Calu3 (cell line): ENCODE measurements at places on chromosomes 6 and 20. TPM values are rescaled to one million over a fixed set of nuclear protein-coding genes. Genes with fewer than 3 reads are reported as not detected.

- H3K4me1 ChIP-seq: no peaks in the 10 kb centered on the region
- H3K36me3 ChIP-seq: no peaks in the 10 kb centered on the region
- H3K4me3 ChIP-seq: no peak overlapping the region
- DNase-seq: peak; percentile 79
These were observed 7.7 kb upstream of the ZNF334 start for GRCh38 chr20:46520976-46521579.

DNA sequence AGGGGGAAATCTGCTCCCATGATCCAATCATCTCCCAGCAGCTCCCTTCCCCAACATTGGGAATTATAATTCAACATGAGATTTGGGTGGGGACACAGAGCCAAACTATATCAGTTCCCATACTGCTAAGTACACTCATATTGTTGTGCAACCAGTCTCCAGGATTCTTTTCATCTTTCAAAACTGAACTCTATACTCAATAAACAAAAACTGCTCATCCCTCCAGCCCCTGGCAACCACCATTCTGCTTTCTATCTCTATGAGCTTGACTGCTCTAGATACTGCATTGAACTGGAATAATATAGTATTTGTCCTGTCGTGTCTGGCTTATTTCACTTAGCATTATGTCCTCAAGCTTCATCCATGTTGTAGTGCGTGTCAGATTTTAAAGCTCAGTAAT is 42.9 kb downstream of the STX11 start:
- no peak for DNase-seq
- no peaks in the 10 kb centered on the region for H3K4me1 ChIP-seq
- H3K27me3 ChIP-seq: no peaks in the 10 kb centered on the region
- no peaks in the 10 kb centered on the region for H3K36me3 ChIP-seq

DNA sequence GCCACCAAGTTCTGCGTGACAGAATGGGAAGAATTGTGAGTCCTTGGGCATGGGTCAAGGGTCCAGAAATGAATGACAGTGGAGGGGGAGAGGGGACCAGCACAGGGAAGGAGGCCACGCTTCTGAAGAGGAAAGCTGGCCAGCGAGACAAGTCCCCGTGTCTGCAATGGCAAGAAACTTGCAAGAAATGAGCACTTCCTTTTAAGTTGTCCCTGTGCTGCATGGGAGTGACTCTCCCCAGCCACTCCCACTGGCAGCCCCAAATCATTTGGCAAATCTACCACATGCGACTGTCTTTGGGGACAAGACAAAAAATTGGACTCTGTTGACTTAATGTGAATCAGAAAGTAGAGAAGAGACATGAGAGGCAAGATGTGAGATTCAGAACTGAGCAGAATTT is 242.2 kb upstream of the RREB1 start:
- peaks cover 5% of the 10 kb centered on the region for H3K4me1 ChIP-seq
- H3K27ac ChIP-seq: no peak overlapping the region
- H3K27me3 ChIP-seq: no peaks in the 10 kb centered on the region
- no peak for DNase-seq

DNA sequence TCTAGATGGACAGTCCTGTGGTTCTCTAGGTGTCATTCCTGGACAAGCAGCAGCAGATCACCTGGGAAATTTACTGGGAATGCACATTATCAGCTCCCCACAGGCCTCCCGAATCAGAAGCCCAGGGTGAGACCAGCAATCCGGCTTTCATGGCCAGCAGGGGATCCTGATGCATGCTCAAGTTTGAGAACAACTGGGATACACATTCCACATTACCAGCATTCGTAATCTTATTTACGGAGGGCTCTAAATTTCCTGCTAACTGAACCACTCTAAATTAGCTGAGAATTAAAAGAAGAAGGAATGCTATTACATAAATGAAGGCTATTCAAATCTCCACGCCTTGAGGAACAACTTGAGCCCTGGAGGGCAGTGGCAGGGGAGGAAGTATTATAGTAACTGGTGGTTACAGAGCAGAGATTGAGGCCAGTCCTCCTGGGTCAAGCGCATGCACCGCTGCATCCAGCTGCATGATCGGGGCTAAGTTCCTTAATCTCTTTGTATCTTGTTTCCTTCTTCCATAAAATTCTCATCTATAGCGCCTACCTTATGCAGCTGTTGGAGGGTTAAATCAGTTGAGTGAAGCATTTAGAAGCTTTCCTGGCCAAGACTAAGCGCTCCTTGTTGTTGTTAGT is 403.7 kb downstream of the CDH26 start:
- H3K36me3 ChIP-seq: no peaks in the 10 kb centered on the region
- no peak for DNase-seq
- H3K27me3 ChIP-seq: no peaks in the 10 kb centered on the region
- no peak overlapping the region for H3K4me3 ChIP-seq

GRCh38 chr20:58891718-58892140 is 39.2 kb downstream of the GNAS start:
- H3K27ac ChIP-seq: peak overlapping the region; percentile 96
- no peaks in the 10 kb centered on the region for H3K27me3 ChIP-seq
- H3K36me3 ChIP-seq: peaks cover 93% of the 10 kb centered on the region
- DNase-seq: no peak

GRCh38 chr6:99612551-99613408 is 6.1 kb downstream of the PRDM13 start:
- no peaks in the 10 kb centered on the region for H3K4me1 ChIP-seq
- H3K36me3 ChIP-seq: peaks cover 14% of the 10 kb centered on the region
- H3K4me3 ChIP-seq: peak overlapping the region; percentile 95

DNA sequence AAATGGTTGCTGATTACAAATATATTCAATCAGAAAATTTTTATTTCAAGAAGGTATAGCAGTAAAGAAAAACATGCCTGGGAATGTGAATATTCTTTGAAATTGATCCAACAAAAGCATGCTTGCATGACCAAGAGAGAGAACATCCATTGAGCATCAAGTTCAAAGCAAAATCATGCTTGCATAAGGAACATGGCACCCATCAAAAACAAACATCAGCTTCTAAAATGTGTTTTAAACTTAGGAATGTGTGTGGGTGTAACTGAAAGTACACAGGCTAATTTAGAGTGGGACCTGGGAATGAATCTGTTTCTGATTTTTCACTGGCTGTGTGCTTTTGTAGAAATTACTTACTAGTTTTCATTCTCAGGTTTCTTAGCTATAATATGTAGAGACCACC is 5.6 kb downstream of the SLC17A5 start:
- H3K27ac ChIP-seq: no peak overlapping the region
- H3K27me3 ChIP-seq: no peaks in the 10 kb centered on the region
- H3K4me3 ChIP-seq: no peak overlapping the region
- peaks cover 27% of the 10 kb centered on the region for H3K36me3 ChIP-seq
- DNase-seq: no peak

- no peak overlapping the region for H3K27ac ChIP-seq
- DNase-seq: no peak
- no peak overlapping the region for H3K4me3 ChIP-seq
- H3K36me3 ChIP-seq: peaks cover 5% of the 10 kb centered on the region
These were observed 33.8 kb downstream of the TOMM6 start for GRCh38 chr6:41821266-41821665.

- H3K27ac ChIP-seq: no peak overlapping the region
- H3K36me3 ChIP-seq: no peaks in the 10 kb centered on the region
- no peaks in the 10 kb centered on the region for H3K4me1 ChIP-seq
- H3K27me3 ChIP-seq: no peaks in the 10 kb centered on the region
- DNase-seq: no peak
These were observed 112.7 kb downstream of the SLC35B3 start for GRCh38 chr6:8322659-8323058.

DNA sequence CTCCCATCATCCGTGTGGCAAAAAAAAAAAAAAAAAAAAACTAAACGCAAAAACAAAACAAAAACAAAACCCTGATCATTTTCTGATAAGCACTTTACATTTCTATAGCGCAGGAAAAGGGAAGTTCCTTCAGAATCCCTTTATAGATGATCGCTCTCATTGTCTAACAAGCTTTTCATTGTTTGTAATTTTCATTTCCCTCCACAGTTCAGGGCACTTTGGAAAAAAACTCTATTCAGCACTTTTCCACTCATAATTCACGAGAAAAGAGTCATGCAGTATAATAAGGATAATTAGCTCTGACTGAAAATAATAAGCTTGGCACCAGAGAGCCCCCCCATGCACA is 89.4 kb upstream of the ATXN1 start:
- no peaks in the 10 kb centered on the region for H3K27me3 ChIP-seq
- no peak overlapping the region for H3K4me3 ChIP-seq
- no peaks in the 10 kb centered on the region for H3K36me3 ChIP-seq
- DNase-seq: no peak

- DNase-seq: no peak
- no peaks in the 10 kb centered on the region for H3K27me3 ChIP-seq
- no peak overlapping the region for H3K27ac ChIP-seq
- H3K36me3 ChIP-seq: no peaks in the 10 kb centered on the region
These were observed 369.1 kb upstream of the MARCKS start for GRCh38 chr6:113488061-113488460.

- no peaks in the 10 kb centered on the region for H3K36me3 ChIP-seq
- no peak overlapping the region for H3K27ac ChIP-seq
- DNase-seq: peak; percentile 46
- no peaks in the 10 kb centered on the region for H3K4me1 ChIP-seq
- no peak overlapping the region for H3K4me3 ChIP-seq
These were observed 32.5 kb upstream of the DLGAP4 start for GRCh38 chr20:36273414-36274180.

DNA sequence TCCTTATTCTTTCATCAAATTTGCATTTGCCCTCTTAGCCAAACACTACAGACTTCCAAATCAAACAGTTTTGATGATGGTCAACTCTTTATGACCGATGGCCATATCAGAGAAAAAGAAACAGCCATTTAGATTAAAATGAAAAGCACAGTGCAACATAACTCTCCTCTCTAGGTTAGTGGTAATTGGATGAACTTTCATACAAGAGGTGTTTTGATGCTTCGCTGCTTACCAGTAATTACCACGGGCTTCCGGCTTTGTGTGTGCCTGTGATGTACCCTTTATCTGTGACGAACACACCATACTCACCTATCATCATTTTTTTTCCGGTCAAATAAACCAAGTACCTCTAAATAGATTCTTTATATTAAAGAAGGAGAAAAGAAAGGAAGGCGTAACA is 181.8 kb downstream of the FOXA2 start:
- peaks cover 22% of the 10 kb centered on the region for H3K4me1 ChIP-seq
- H3K36me3 ChIP-seq: no peaks in the 10 kb centered on the region
- no peak overlapping the region for H3K27ac ChIP-seq
- no peak for DNase-seq

GRCh38 chr6:84065693-84066290 is 32.2 kb downstream of the MRAP2 start:
- DNase-seq: no peak
- no peaks in the 10 kb centered on the region for H3K27me3 ChIP-seq
- no peaks in the 10 kb centered on the region for H3K36me3 ChIP-seq
- H3K27ac ChIP-seq: no peak overlapping the region
- no peak overlapping the region for H3K4me3 ChIP-seq
- no peaks in the 10 kb centered on the region for H3K4me1 ChIP-seq

- DNase-seq: no peak
- H3K4me3 ChIP-seq: no peak overlapping the region
- no peaks in the 10 kb centered on the region for H3K36me3 ChIP-seq
- no peak overlapping the region for H3K27ac ChIP-seq
- H3K27me3 ChIP-seq: no peaks in the 10 kb centered on the region
These were observed 415.5 kb upstream of the OPRM1 start for GRCh38 chr6:153623496-153623895.

DNA sequence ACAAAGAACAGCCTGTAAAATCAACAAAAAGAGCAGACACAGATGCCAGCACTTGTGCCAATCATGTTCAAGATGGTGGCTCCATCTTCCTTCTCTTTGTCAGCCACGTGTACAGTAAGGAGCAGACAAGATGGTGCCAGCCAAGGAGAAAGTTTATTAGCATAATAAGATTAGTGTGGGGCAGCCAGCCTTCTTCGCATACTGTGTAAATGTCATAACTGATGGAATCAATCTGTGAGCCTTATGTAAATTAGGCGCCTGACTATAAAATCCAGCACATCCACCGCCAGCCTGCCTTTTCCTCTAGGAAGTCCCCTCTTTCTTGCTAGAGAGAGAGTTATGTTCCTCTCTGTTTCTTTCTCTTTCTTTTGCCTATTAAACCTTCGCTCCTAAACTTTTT is 99.7 kb upstream of the RALGAPA2 start:
- no peaks in the 10 kb centered on the region for H3K4me1 ChIP-seq
- H3K36me3 ChIP-seq: no peaks in the 10 kb centered on the region
- H3K27me3 ChIP-seq: peaks cover 24% of the 10 kb centered on the region

Gene HCK
- not detected in 2 replicates for total RNA-seq

Gene KIF6
- 0.45 TPM in 1 of 2 replicates, not detected in the other for total RNA-seq

Gene C6orf52
- total RNA-seq: not detected in 2 replicates

Gene GJA10
- total RNA-seq: not detected in 2 replicates

Gene C20orf202
- 0.22 TPM in 1 of 2 replicates, not detected in the other for total RNA-seq

Gene COL21A1
- 0.44 and 1.8 TPM in 2 replicates for total RNA-seq

Gene TBC1D22B
- total RNA-seq: 14.6 and 14.8 TPM in 2 replicates

Gene ENTPD6
- total RNA-seq: 56.3 and 61.5 TPM in 2 replicates

Gene GTSF1L
- total RNA-seq: not detected in 2 replicates

Gene BPI
- not detected in 2 replicates for total RNA-seq
